Mucosa of descending colon (tissue), 3 donors: ENCODE measurements at places on chromosomes 3 and 15.

DNA sequence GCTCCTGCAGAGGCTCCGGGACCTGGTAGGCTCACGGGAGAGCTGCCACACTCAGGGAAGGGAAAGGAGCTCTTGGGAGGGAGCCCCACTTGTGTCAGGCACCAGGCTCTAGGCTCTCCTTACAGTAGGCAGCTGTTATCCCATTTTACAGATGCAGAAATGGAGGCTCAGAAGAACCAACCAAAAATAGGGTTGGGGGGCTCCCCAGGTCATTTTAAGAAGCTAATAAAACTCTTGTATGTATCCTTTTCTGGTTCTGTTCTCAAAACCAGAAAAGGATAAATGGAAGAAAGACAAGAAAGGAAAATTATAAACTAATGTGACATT is 23.5 kb upstream of the GP9 start:
- DNase-seq, result no peak

- no peak for DNase-seq
These were observed 26.3 kb upstream of the MNS1 start for GRCh38 chr15:56491110-56491722.

DNA sequence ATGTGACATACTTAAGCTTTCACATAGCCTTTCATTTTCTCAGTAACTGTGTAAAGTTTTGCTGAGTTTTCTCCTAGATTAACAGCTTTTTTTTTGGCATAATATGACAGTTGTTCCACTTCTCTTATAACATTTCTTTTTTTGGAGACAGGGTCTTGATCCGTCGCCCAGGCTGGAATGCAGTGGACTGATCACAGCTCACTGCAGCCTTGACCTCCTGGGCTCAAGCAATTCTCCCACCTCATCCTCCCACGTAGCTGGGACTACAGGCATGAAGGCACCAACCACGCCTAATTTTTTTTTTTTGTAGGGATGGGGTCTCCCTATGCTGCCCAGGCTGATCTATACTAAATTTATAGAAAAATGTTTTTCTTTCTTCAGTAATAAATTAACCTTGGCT is 30.1 kb downstream of the DLG1 start:
- DNase-seq, result no peak

DNA sequence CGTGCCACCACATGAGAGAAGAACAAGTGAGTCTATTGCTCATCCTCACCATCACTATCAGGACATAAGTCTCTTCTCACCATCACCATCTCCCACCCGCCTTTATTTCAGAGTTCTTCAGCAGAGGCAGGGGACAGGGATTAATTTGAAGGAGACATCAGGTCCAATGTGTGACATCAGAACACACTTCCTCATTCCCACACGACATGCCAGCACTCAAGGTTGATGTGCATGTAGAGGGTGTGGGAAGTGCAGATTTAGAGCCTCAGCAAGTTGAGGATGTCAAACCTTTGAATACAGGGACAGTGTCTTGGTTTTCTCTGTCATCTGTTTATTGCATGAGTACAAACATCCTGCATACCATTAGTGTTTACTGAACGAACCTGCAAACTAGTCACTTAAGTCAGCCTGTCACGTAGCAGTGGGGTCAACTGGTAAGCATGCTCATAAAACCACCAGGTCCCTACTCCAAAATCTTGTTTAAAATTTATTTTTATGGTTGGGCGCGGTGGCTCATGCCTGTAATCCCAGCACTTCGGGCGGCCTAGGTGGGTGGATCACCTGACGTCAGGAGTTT is 104.4 kb downstream of the MYLK start:
- no peak for DNase-seq

- no peak for DNase-seq
These were observed 30.4 kb downstream of the SLC51A start for GRCh38 chr3:196246612-196247308.

- no peak for DNase-seq
These were observed 18.6 kb downstream of the ACOX2 start for GRCh38 chr3:58518291-58518789.

GRCh38 chr3:187228740-187229139 is 31.5 kb downstream of the RTP1 start:
- DNase-seq, result no peak

GRCh38 chr3:152957491-152957890 is 122.6 kb downstream of the P2RY1 start:
- DNase-seq, result no peak

GRCh38 chr3:104988496-104988895 is 378.2 kb upstream of the ALCAM start:
- DNase-seq, result no peak

GRCh38 chr15:70023064-70023768 is 74.5 kb downstream of the TLE3 start:
- no peak for DNase-seq

GRCh38 chr15:45884289-45884688 is 249.5 kb downstream of the SQOR start:
- DNase-seq, result no peak

DNA sequence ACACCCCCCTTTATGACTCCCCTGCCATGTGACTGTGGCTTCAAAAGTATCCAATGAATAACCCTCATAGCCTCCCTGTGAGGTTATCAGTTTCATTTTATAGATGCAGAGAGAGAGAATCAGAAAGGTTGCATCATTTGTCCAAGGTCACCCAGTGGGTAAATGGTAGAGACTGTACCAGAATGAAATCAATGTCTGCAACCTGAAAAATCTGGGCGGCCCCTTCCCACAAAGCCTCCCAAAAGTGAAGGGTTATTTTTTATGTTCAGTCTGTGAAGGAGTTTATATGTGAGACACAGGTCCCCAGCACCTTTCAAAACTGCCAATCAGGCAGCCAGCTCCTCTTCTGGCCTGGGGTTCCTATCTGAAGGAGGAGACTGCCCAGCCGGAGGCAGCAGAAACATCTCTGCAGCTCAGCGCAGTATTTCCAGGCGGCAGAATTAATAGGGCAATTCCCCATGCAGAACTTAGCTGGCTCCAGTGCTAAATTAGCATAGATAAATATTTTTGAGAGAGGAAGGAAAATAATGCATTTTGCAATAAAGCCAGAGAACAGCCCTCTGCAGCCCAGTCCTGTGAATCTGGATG is 130.8 kb upstream of the PRR20G start:
- no peak for DNase-seq

- no peak for DNase-seq
These were observed 16.7 kb upstream of the EHD4 start for GRCh38 chr15:41988896-41989572.

DNA sequence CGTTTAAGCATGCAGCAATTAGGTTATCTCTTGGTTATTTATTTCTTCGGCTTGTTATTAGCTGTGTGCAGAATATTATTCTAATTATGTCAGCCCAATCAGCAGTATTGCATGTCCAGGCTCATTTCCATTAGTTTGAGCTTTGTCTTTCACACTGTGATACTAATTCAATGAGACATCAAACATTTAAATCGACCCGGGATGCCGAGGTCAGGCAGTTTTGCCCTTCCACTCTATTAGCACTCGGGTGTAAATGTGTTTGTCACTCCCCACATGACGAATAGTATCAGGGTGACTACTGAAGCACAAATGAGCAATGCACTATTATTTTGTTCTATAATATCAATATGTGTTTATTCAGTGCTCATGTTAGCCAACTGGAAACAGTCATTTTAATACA is 170.9 kb downstream of the ANXA2 start:
- no peak for DNase-seq

- no peak for DNase-seq
These were observed 110.0 kb downstream of the RAB11A start for GRCh38 chr15:65979316-65979715.

DNA sequence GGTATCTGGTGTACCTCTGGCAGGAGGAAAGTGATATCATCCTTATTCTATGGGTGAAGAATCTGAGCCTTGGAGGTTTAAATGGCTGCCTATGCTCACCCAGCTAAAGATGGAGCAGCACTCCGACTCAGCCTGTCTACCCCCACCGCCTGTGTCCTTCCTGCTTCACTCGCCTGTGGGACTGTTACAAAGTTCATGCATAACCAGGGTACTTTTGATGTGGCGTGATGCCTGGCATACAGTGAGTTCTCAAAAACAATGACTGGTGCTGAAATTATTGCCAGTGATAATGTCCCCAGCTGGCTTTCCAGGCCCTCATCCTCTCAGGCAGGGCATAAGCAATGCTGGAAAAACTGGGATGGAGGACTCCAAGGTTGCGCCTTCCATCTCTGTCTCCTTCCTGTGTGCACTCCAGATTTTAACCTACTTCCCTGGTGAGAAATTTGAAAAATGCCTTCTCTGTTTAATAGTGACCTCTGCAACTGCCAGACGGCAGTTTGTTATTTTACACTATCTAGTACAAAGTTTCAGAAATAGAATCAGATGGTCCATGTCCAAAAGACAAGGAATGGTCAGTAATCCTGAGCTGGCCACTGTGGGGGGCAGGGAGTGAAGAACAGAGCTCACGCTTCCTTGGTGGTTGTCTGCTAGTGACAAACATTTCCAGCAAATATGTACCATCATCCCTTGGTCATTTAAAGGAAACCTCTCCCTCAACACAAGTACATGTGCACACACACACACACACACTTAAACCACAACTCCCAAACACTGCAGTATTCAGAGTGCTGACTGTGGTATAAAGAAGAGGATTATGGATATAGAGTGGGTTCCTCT is 86.5 kb upstream of the NMNAT3 start:
- DNase-seq, result no peak

- DNase-seq, result no peak
These were observed 72.0 kb downstream of the RAD18 start for GRCh38 chr3:8891303-8891702.
